ENCODE measurements at places on chromosomes 7 and 10. TPM values are rescaled to one million over a fixed set of nuclear protein-coding genes. Genes with fewer than 3 reads are reported as not detected.

The DHX32 gene
- 18.3 TPM for total RNA-seq

The OPN4 gene
- 1.3 TPM for total RNA-seq

The PRLHR gene
- total RNA-seq = 1.5 TPM

The GPRIN2 gene
- not detected for total RNA-seq

The PLXNA4 gene
- total RNA-seq = 36.7 TPM

The SLC18A3 gene
- total RNA-seq = not detected

The NME8 gene
- total RNA-seq = not detected

The MMP21 gene
- not detected for total RNA-seq

The CPA5 gene
- total RNA-seq = not detected

The TRIM50 gene
- total RNA-seq = not detected

DNA sequence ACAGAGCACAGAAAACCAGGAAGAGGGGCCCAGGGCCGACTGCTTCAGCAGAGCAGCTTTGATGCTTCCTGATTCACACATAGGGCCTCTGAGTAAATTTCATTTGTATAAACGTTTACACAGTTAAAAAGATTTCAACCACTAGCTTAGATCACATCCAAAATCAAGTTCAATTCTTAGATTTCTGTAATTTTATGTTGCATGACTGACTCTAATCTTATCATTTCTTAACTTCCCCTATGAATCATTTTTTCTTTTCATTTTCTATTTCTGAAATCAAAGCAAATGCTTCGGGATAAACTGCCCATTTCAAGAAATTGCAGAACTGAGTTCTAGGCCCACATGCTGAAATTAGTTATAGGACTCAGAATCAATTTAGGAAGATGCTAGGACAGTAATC lies 224.7 kb downstream of the INHBA start:
- no peak for DNase-seq

GRCh38 chr10:63068246-63068645 lies 64.9 kb upstream of the NRBF2 start:
- no peak for DNase-seq

- no peak for DNase-seq
Measured at GRCh38 chr10:57692255-57692980, 575.3 kb downstream of the IPMK start.

DNA sequence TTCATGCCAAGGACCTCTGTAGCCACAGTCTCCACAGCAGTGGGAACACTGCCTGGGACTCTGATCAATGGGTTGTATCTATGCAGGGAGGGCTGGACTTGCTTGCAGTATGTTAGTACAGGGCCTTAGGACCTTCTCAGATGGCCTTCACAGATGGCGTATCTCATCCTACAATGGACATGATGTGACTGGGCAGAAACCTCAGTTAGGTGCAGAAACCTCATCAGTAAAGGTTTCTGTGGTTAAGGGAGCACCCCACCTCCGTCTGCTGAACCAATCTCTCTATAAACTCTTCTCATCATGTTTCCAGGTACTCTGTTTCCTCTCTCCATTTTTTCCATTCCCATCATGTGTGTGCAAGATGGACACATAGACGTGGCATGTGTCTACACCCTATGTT lies 154.9 kb downstream of the EVX1 start:
- DNase-seq = no peak

DNA sequence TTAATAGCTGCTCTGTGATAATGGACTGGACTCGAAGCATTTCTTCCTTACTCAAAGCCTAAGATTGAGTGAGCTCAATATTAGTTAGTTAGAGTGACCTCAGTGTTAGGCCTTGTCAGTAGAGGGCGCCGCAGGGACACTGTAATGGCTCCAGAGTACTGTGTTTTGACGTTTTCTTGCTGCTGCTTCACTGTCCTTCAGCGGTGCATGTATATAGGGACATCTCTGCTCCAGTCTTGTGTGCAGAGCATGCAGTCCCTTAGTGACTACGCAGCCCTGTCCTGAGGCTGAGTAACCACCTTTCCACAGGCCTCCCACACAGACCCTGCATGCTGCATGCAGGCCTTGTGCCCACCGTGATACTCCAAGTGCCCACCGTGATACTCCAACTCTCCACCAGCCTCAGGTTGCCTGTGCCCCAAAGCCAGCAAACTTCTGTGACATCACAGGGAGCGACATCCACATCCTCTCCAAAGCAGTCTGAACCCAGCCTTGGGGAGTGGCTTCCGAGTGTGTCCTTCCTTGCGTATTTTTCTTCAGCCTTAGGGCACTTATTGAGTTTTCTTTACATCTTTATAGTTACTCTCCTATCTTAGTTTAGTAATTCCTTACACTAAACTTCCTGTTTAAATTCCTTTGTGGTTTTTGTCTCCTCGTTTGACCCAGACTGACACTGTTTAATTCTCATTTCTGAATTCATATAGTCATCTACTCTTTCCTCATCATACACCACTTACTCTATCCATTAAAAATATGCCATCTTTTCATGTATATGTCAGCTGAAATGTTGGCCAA lies 118.2 kb downstream of the JAZF1 start:
- peak; percentile 37 for DNase-seq

DNA sequence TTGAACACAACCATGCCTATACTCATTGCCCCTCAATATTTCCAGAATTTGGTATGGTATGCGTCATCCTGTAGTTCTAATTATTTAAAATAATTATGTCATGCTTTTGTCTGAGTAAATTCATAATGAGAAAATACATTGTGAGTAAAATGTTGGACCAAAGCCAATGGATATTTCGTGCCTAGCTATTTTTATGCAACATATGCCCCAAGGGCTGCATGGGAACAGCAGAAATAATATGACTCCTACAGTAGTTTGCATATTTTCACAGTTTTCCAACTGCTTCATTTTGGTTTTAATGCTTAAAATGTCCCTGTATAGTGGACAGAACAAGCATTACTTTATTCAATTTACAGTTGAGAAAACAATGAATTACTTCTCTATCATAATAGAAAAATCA lies 1115.6 kb upstream of the GHITM start:
- no peak for DNase-seq

DNA sequence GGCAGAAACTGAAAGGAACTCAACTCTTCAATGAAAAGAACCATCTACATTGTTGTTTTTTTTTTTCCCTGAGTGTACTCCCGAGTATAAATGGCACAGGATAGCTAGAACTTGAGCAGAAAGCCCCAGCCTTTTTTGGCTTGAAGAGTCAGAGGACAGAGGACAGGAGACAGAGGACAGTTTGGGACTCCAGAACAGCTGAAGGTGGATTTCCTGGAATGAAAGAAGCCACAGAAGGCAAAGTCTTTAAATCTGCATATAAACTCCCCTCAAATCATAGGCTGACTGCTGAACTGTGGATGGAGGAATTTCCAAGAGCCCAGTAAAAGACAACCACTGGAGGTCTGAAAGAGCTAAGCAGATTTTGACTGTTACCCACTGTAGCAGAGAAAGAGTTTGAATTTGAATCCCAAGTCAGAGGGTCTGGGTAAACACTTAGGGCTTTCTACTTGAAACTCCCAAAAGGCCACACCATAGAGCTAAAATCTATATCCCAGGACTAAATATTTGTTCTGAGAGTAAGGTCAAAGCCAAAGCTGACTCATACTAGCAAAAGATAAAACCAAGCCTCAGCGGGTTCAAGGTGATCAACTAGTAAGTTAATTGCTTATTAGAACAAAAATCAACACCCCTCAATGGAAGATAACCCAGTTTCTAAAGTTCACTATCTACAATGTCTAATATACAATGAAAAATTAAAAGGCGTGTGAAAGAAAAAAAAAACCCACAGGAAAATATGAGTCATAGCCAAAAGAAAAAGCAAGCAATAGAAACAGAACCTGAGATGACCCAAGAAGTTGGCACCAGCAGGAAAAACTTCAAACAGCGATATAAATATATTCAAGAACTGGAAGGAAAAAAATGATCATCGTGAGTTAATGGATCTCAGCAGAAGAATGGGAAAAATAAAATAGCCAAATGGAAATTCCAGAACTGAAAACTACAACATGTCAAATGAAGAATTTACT lies 1.8 kb upstream of the OPN1SW start:
- no peak for DNase-seq

DNA sequence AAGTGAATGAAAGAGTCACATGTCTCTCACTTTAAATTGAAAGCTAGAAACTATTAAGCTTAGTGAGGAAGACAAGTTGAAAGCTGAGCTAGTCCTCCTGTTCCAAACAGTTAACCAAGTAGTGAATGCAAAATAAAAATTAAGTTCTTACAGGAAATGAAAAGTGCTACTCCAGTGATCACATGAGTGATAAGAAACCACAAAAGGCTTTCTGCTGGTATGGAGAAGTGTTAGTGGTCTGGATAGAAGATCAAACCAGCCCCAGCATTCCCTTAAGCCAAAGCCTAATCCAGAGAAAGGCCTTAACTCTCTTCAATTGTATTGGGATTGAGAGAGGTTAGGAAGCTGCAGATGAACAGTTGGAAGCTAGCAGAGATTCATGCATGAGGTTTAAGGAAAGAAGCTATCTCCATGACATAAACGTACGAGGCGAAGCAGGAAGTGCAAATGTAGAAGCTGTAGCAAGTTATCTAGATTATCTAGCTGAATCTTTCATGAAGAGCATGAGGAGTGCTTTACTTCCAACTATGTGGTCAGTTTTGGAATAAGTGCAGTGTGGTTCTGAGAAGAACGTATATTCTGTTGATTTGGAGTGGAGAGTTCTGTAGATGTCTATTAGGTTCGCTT lies 261.6 kb downstream of the MDFIC start:
- DNase-seq = no peak

DNA sequence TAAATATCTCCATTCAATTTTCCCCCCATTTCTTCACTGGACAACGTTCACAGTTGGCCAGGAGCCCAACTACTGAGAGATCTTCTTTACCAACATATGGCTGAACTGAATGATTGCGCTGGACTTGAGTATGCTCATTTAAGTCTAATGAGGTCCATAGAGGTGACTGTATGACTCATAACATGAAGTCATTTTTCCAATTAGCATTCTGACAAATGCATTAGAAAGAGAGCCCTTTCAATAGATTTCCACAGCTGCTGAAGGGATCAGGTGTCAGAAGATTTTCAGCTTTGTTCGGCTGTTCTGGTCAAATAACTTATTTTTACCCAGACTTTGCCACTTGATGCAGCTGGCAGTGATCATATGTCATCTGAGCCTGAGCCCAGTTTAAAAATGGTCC lies 438.0 kb downstream of the ETV1 start:
- DNase-seq = no peak

- no peak for DNase-seq
Measured at GRCh38 chr10:99357691-99358090, 28.5 kb downstream of the CNNM1 start.

DNA sequence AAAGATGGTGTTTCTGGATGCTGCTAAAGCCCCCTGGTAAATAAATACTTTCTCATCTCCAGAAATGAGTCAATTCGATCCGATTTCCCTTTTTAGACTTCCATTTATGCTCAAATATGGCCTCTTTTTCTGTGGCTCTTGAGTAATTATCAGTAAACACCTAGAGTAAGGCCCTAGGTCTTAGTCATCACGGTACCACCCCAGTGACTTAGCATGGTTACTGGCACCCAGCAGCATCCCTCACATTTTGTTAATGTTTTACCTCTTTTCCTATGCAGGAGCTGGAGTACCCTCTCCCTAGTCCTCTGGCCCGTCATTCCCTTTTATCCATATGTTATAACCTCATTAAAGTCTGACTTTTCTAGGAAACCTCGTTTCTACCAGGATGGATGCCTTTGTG lies 19.5 kb downstream of the CHN2 start:
- no peak for DNase-seq

GRCh38 chr7:105678811-105679495 lies 97.7 kb upstream of the EFCAB10 start:
- peak; percentile 73 for DNase-seq

DNA sequence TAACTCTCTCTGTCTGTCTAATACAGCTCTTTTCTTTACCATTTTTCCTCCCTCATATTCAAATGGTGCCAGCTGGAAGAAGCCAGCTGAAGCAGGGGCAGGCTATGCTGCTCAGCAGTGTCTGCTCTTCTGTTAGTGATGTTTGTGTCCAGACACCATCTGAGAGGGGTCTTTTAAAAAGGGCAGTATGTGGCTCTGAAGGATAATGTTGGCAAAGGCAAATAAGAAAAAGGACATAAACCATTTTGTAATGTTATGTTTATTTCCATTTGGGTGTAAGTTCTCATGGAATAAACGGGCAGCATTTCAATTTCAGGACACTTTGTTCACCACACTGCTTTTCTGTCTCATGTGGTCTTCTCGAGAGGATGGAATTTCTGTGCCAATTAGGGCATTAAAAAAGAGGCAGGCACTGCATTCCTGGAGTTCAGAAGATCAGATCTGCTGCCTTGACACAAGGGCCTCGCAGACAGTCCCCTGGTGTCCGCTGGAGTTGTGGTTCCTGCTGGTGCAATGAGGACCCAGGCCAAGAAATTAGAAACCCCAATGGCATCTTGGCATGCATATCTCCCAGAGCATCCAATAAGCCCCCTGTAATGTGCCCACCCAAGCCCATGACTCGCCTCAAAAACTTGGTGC lies 109.0 kb upstream of the ELMO1 start:
- no peak for DNase-seq

- DNase-seq = no peak
Measured at GRCh38 chr10:8060704-8061121, 6.2 kb downstream of the GATA3 start.

GRCh38 chr7:111076205-111076604 lies 14.7 kb upstream of the LRRN3 start:
- no peak for DNase-seq

- DNase-seq = peak; percentile 65
Measured at GRCh38 chr7:1536743-1537534, 6.4 kb downstream of the MAFK start.

DNA sequence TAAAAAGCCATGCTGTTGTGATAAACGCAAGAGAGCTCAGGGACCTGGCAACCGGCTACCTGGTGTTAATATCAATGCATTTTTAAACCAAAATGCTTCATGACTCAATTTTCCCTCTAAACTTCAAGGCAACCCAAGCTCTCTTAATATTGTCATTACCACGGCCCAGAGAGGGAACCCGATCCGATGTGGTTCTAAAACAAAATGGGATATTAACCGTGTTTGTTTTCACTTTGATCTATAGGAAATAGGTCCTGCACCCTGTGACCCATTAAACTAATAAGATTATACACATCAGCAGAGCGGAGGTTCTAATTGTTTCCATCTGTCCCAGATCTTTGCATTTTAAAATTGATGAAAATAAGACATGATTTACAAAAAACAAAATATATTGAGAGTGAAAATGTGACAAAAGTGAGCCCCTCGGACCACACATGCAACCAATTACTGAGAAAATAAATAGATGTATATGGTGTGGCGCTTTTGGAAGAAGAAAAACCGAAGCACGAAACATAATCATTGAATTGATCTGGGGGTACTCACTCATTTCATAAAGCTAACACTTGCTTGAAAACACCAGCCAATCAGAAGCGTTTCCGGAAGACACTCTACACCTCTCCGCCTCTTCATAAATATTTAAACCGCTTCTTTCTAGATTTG lies 290.3 kb upstream of the NFE2L3 start:
- DNase-seq = no peak

DNA sequence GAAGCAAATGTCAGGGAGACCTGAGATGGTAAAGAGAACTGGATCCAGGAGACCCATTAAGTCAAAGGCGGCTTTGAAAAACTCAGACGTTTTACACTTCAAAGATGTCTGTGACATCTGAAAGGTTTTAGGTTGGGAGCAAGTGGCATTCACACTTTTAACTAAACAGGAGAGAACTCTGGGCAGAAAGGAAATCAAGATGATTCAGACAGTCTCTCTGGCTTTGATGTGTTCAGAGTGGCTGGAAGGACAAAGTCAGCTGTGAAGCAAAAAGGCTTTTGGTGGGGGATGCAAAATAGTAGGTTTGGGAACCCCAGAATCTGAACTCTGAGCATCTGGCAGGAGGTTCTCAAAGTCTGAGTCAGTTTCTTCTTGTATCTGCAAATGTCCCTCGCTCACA lies 66.6 kb downstream of the PRKCQ start:
- no peak for DNase-seq

- no peak for DNase-seq
Measured at GRCh38 chr10:16848562-16849154, 31.4 kb upstream of the RSU1 start.
